NCI-H446 (cell line): ENCODE measurements at places on chromosomes 11 and 22.

DNA sequence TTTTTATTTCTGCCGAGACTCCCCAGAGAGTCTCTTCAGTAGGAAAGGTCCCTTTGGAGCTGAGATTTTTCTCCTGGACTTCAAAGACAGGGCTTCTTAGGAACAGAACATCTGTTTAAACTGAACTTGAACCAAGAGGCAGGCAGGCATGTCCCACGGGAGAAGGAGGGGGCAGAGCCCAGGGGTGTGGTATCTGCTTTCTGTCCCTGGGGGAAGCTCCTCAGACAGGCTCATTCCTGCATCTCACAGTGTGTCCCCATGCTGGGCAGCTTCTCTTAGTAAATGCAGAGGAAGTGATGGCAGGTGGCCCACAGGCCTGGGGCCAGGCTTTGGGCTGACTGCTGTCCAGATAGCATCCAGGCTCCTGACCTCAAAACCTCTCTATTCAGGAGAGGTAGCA lies 47.3 kb downstream of the TSPAN18 start:
- no peak for DNase-seq

DNA sequence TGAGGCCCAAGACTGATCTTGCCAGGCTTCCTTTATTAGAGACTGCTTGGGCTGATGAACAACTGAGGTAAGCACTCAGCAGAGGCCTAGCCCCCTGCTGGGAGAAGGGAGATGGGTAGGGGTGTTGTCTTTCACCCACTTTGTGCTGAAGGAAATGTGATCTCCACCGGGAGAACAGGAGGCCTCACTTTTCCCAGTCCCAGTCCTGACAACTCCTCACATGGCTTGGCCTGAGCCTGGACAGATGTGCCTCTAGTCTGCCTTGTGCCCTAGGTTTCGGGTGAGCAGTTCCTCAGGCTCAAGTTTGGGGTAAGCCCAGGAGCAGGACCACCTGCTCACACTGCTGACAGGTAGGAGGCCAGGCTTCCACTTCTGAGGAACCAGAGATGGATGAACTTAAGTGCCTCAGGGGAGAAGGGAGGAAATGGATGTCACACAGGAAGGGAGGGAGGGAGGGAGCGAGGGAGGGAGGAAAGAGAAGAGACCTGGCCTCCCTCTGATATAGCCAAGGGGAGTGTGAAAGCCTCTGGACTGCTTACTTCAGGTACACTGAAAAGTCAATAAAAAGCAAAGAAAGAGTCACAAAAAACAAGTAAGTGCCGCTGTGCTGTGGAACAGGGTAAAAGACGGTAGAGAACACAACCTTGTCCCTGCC lies 8.1 kb downstream of the CLPB start:
- DNase-seq: peak; percentile 88

DNA sequence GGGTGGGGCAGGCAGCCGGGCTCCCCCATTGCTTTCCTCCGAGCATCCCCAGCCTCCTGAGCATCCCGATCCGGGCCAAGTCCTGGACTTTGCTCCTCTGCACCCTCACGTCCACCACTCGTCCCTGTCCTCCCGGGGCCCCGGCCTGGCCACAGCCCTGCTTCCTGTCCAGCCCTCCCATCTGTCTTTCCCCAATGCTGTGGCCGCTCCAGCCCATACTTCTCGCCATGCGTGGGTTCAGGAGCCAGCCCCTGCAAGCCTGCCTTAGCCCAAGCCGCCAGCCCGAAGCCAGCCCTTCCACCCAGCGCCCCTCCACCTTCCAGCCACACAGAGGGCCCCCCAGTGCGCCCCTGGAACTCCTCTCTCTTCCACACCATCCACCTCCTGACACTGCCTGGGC lies 23.8 kb downstream of the MRPL23 start:
- no peak for DNase-seq

- DNase-seq: no peak
These were observed 35.5 kb upstream of the CWF19L2 start for GRCh38 chr11:107493117-107493516.

DNA sequence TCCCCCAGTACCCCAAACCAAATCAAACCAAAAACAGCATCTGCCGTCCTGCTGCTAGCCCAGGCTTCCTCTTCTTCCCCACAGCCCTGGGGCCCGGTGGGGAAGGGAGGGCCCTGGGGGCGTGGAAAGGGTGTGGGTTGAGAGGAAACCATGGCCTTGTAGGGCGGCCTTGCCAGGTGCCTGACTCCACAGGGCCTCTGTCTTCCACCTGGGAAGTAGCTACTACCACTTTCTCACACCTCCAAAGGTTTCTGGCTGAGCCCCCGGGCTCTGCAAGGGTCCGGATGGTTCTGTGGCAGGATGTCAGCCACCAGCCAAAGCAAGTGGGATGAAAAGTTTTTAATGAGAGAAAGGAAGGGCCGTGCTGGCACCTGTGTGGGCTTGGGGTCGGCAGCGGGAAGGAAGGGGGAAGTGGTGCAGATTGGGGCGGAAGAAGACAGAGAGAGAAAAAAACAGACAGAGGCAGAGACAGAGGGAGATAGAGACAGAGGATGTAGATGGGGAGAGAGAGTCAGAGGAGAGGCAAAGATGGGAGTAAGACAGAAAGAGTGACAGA lies 10.5 kb downstream of the TPST2 start:
- no peak for DNase-seq
